Astrocyte of the spinal cord (primary cell): ENCODE measurements at places on chromosomes 1 and 21.

GRCh38 chr1:228004331-228004855 is 2.4 kb upstream of the WNT3A start:
- no peak for DNase-seq

GRCh38 chr1:198622001-198622400 is 16.8 kb upstream of the PTPRC start:
- no peak for DNase-seq

DNA sequence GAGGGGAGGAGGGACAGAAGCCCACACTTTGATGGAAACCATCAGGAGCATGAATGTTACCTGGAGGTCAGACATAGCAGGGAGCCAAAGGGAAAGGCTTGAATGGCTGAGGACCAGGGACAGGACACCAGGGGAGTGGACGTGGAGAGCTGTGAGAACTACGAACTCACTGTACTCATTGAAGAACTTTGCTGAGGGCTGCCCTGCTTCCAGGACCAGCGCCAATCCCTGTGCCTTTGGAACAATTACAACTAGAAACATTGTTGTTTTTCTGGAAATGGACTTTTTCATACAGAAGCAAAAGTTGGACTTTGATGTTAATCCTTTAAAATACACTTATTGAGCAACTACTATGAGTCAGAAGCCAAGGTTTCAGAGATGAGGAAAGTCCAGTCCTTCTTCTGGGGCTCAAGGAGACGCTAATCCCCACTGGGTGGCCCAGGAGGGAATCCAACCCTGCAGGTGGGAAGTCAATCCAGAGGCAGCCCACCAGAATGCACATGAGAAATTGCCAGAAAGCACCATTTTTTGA is 12.9 kb downstream of the TSPAN2 start:
- DNase-seq, result no peak

DNA sequence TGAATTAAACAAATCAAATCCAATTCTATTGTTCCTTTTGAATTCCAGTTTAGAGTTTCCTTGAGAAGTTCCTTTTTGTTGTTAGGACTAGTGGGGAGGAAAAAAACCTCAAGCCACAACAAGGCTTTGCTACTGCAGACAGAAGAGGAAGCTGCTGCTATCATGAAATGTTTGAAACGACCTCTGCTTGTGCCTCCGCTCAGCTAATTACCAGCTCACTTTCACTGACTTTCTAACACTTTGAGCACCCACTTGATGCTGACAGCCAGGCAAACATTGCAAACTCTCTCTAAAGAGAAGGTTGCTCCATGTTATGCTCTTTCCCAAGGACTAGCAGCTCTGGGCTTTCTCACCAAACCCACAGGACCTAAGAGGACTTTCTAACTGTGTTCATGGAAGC is 203.9 kb upstream of the PROX1 start:
- no peak for DNase-seq

DNA sequence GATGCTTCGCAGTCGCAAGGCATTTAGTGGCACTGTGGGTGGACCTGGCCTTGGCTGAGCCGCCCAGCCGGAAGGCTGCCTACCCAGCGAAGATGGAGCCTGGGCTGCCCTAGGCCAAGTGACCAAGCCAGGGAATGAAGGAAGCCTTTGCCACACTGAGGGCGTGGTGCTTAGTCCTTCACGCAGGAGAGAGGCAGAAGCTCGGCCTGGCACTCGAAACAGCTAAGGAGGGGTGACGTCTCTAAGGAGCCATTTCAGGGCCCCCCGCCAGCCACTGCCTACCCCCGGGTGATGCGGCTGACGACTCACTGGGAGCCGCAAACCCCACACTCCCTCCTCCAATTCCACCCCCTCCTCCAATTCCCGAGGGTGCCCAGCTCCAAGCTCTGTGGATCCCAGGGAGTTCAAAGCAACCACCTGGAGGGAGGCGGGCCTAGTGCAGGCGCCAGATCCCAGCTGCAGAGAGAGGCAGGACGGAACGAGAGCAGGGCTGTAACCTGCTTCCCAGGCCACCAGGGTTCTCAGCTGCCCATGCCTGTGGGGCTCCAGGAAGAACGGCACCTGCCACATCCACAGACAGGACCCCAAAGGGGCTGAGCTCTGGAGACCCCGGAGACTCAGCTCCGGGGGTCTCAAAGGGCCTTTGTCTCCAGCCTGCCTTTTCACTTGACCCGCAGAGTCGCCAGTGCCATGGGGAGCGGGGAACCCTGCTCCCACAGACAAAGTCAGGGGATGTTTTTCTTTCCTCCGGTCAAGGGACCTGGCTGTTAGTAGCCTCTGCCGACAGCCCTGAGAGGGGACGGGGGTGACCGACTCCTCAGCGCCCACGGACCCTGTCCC is 75.8 kb downstream of the ARHGEF16 start:
- DNase-seq, result no peak

DNA sequence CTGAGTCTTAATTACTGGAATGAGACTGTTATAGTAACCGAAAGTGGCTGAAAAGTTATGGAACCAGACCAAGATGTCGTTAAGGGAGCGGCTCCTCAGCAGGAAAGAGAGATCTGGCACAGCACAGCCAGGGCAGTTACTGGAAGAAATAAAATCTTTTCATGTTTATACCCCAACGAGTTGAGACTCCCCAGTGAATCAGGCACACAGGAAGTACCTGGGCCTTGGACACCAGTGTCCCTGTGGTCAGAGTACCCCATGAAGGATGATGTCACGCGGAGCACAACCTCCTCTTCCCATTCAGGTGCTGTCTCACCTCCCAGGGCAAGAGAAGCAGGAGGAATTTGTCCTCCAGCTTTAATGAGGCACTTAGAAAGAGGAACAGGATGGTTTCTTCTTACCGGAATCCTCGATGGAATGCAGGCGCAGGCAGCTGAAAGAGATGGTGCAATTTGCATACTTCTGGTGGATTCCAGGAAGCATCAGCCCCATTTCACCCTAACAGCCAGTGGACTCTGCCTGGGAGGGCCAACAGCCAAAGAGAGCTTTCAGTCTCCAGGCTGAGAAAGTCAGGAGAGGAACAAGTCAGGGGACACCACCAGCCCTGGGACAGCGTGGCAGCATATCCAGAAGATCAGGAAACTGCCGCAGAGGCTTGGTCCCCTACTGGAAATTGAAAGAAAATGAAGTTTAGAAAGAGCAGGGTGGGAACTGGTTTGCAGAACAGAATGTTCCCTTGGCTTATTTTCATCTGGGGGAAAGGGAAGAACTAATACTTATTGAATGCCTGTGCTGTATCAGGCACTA is 35.9 kb upstream of the CTTNBP2NL start:
- peak; percentile 50 for DNase-seq

GRCh38 chr1:40204856-40205255 is 42.9 kb upstream of the TMCO2 start:
- DNase-seq, result no peak
